ENCODE measurements at places on chromosomes 11 and 22.
A peak's percentile ranks its signal among the peaks of the same experiment; 100 is the strongest.

DNA sequence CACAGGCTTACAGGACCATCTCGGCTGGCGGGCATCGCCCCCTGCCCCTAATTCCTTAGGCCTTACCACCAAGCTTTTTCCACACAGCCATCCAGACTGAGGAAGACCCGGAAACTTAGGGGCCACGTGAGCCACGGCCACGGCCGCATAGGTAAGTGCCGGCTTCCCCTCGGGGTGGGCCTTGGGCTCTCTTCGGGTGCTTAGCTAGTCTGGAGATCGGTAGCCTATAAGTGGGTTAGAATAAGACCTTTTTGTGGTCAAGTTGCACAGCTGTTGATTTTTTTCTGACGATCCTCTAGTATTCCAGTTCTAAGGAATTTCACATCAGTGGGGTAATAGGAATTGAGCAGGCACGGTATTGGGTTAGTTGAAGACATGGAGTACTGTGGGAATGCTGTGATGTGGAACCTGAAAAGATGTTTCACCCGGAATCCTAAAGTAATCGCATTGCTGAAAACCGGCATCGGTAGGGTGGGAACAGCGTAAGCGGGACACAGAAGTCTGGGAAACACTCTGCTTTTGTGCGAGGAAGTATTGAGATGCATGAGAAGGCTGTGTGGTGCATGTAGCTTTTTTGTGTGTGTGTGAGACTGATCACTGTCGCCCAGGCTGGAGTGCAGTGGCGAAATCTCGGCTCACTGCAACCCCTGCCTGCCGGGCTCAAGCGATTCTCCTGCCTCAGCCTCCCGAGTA lies 669 bp downstream of the RPL27A start:
- peak overlapping the region; percentile 96 for H3K4me3 ChIP-seq
- peak; percentile 31 for DNase-seq
- H3K27me3 ChIP-seq = no peaks in the 10 kb centered on the region
- peak overlapping the region; percentile 98 for H3K27ac ChIP-seq
- H3K4me1 ChIP-seq = peaks cover 54% of the 10 kb centered on the region
- peaks cover 87% of the 10 kb centered on the region for H3K36me3 ChIP-seq

- H3K27ac ChIP-seq = no peak overlapping the region
- no peak for DNase-seq
- peaks cover 16% of the 10 kb centered on the region for H3K27me3 ChIP-seq
- peaks cover 17% of the 10 kb centered on the region for H3K4me1 ChIP-seq
- H3K36me3 ChIP-seq = no peaks in the 10 kb centered on the region
Measured at GRCh38 chr11:16611926-16612565, 126.4 kb upstream of the C11orf58 start.

DNA sequence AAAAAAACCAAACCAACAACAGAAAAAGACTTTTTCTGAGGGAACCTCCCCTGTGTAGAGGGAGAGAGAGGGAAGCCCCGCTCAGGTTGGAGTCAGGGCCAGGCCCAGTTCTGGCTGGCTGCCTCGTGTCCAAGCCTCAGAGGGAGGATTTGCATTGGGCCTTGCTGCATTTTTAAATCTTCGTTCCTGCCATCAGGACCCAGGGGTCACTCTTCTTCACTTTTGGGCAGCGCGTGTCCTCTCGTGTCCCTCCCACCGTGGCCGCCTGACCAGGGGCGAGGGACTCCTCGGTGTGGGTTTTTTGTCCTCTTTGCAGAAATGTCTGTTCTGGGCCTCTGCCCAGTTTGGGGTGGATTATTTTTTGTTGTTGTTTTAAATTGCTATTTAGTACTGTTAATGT lies 57.9 kb downstream of the LRRC74B start:
- H3K27ac ChIP-seq = no peak overlapping the region
- no peaks in the 10 kb centered on the region for H3K36me3 ChIP-seq
- peaks cover 29% of the 10 kb centered on the region for H3K27me3 ChIP-seq
- no peak for DNase-seq

DNA sequence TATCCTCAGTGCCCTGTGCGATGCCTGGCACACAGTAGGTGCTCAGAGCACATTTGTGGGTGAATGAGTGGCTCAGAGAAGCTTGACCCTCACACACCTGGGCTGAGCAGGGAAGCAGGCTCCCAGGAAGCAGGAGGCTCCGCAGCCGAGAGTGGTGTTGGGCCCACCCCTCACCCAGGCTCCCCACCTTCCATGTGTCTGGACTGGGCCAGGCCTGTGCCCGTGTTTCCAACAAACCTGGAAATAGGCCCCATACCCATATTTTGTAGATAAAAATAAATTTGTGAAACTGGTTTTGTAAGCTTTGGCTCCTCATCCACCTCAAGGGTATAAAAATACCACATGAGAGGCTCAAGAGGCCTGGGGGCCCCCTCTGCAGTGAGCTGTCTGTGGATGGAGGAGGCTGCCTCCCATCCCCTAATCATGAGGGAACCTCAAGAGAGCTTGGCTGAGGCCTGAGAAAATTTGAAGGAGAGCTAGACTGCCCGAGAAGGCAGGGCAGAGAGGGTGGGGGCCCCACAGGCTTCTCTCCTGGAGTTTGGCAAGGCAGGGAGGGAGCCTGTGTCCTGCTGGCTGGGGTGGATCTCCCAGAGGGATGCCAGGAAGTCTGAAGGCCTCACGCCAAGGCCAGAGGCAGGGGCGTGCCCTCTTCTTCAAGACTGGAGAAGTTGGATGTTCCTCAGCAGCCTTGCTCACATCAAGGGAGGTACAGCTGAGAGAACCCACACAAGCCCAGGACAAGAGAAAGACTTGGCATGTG lies 147.0 kb upstream of the NECTIN1 start:
- no peaks in the 10 kb centered on the region for H3K4me1 ChIP-seq
- no peak overlapping the region for H3K27ac ChIP-seq

DNA sequence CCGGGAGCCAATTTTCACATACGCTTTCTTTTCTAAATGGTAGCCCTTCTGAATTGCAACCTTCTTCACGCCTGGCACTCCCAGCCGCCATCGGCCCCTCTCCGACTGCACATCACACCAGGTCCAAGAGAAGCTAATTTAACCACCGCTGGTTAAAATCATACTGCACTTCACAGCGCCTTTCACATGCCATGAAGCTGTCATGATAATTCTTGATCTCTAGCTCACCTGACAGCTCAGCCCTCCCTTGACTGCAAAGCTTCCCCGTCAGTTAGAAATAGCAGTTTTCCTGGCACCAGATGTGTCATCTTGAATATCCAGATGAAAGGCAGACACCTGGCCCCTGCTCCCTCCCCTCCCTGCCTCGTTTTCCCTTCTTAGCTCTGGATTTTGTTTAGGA lies 101.4 kb downstream of the ARL14EP start:
- no peak for DNase-seq
- no peaks in the 10 kb centered on the region for H3K4me1 ChIP-seq
- no peak overlapping the region for H3K27ac ChIP-seq
- peaks cover 11% of the 10 kb centered on the region for H3K27me3 ChIP-seq
- H3K36me3 ChIP-seq = no peaks in the 10 kb centered on the region
- no peak overlapping the region for H3K4me3 ChIP-seq

- peaks cover 44% of the 10 kb centered on the region for H3K36me3 ChIP-seq
- no peak overlapping the region for H3K4me3 ChIP-seq
- H3K27ac ChIP-seq = peak overlapping the region; percentile 68
Measured at GRCh38 chr11:96279018-96279895, 63.7 kb downstream of the MAML2 start.

Measured in activated naive CD8-positive, alpha-beta T cell treated with anti-CD3 and anti-CD28 coated beads for 36 hours (primary cell).